ENCODE measurements at places on chromosomes 1 and 21.

- no peak overlapping the region for H3K4me3 ChIP-seq
- no peaks in the 10 kb centered on the region for H3K27me3 ChIP-seq
- H3K27ac ChIP-seq = no peak overlapping the region
- no peaks in the 10 kb centered on the region for H3K4me1 ChIP-seq
These were observed 23.3 kb downstream of the CNIH4 start for GRCh38 chr1:224380003-224380402.

- no peaks in the 10 kb centered on the region for H3K27me3 ChIP-seq
- no peaks in the 10 kb centered on the region for H3K4me1 ChIP-seq
- H3K4me3 ChIP-seq = no peak overlapping the region
- no peak for DNase-seq
- no peaks in the 10 kb centered on the region for H3K36me3 ChIP-seq
These were observed 6.4 kb upstream of the RGS2 start for GRCh38 chr1:192802406-192802805.

- H3K27me3 ChIP-seq = no peaks in the 10 kb centered on the region
- H3K27ac ChIP-seq = no peak overlapping the region
- no peak for DNase-seq
- H3K4me3 ChIP-seq = no peak overlapping the region
- no peaks in the 10 kb centered on the region for H3K4me1 ChIP-seq
- no peaks in the 10 kb centered on the region for H3K36me3 ChIP-seq
These were observed 225.8 kb downstream of the RYR2 start for GRCh38 chr1:237267743-237268142.

DNA sequence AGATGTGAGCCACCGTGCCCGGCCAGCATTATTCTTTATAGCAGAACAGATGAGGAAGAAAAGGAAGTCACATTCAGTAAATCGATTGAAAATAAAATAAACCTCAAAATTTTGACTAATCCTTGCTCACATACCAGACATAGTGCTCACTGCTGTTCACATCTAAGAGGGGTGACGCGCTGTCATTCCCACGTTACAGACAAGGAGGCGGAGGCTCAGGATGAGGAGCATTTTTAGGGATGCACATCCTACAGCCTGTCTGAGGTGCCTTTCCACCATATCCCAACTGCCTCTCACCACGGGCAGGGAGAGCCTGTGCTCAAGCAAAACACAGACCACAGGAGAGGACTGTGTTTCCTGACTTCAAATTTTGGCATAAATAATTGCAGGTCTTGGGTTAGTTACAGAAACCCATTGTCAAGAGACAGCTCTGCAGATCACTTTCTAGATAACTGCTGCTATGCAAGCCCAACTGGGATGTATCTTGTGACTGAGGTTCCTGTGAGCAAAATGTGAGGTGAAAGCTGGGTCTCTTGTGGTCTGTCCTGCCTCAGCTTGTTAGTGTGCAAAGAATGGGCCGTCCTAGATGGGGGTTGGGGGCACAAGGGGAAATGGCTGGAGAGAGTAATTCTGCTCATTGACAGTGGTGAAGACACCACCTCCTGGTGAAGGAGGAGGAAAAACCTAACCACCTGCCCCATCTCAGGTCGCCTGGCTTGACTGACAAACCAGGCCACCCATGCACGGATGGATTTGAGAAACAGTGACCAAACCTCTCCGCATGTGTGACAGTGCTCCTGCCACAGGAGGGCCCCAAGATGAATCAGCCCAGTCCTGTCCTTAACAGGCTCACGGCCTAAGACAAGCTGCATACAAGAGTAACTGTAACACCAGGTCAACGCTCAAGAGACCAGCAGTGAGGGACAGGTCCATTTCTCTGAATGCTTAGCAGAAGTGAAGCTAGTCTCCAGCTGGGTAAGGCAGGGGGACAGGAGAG lies 8.2 kb downstream of the TNN start:
- H3K4me1 ChIP-seq = peaks cover 13% of the 10 kb centered on the region
- no peak overlapping the region for H3K27ac ChIP-seq
- H3K36me3 ChIP-seq = no peaks in the 10 kb centered on the region
- no peaks in the 10 kb centered on the region for H3K27me3 ChIP-seq
- no peak for DNase-seq
- no peak overlapping the region for H3K4me3 ChIP-seq

- no peak overlapping the region for H3K4me3 ChIP-seq
- no peak for DNase-seq
- H3K27ac ChIP-seq = no peak overlapping the region
- H3K4me1 ChIP-seq = peaks cover 6% of the 10 kb centered on the region
- H3K27me3 ChIP-seq = no peaks in the 10 kb centered on the region
- peaks cover 44% of the 10 kb centered on the region for H3K36me3 ChIP-seq
These were observed 4.1 kb downstream of the RUNX1 start for GRCh38 chr21:35044770-35045541.

GRCh38 chr1:119959268-119960220 lies 63.2 kb upstream of the ADAM30 start:
- no peak for DNase-seq
- H3K36me3 ChIP-seq = peaks cover 35% of the 10 kb centered on the region
- H3K27me3 ChIP-seq = no peaks in the 10 kb centered on the region
- no peaks in the 10 kb centered on the region for H3K4me1 ChIP-seq
- H3K4me3 ChIP-seq = no peak overlapping the region

DNA sequence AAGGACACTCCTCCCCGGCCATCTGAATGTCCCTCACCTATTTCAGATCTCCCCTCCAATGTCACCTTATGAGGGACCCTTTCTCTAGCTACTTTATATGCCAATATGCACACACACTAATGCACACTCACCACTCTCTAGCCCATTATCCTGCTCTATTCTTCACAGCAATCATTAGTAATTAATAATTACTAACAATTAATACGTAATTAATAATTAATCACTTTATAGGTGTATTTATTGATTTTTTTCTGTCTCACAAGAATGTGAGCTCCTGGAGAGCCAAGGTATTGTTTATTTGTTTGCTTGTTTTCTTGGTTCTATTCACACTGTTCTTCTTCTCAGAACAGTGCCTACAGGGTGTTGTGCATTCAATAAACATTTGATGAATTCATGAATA lies 385.2 kb upstream of the DUSP10 start:
- no peaks in the 10 kb centered on the region for H3K27me3 ChIP-seq
- H3K36me3 ChIP-seq = no peaks in the 10 kb centered on the region
- DNase-seq = no peak
- no peaks in the 10 kb centered on the region for H3K4me1 ChIP-seq
- no peak overlapping the region for H3K27ac ChIP-seq
- no peak overlapping the region for H3K4me3 ChIP-seq

GRCh38 chr1:172089768-172090510 lies 248.6 kb downstream of the DNM3 start:
- H3K27ac ChIP-seq = no peak overlapping the region
- H3K27me3 ChIP-seq = no peaks in the 10 kb centered on the region
- no peaks in the 10 kb centered on the region for H3K36me3 ChIP-seq
- peaks cover 25% of the 10 kb centered on the region for H3K4me1 ChIP-seq
